Left hindlimb (tissue), 1 donor: ENCODE measurements at places on chromosomes 2 and 18.

GRCh38 chr2:47259829-47260228, 104.7 kb upstream of the STPG4 start:
- no peak for DNase-seq

DNA sequence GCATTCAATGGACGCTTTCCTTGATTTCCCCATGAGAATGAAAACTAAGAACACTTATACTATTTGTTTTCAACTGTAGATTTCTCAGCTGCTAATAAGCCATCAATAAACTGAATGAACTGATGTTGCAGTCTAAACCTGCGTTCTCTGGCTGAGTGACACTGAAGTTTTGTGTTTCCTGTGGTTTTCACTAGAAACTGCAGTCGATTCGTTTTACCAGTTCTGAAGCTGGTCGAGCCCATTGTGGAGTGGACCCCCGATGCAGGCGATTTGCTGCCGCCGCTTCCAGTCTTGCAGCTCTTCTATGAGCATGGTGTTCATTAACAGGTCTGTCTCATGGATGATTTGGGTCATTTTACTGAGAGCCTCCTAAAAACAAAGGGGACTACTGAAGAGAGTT, 50.6 kb upstream of the STAT1 start:
- no peak for DNase-seq

- DNase-seq: no peak
Measured at GRCh38 chr2:222523783-222524544, 99.6 kb downstream of the SGPP2 start.

DNA sequence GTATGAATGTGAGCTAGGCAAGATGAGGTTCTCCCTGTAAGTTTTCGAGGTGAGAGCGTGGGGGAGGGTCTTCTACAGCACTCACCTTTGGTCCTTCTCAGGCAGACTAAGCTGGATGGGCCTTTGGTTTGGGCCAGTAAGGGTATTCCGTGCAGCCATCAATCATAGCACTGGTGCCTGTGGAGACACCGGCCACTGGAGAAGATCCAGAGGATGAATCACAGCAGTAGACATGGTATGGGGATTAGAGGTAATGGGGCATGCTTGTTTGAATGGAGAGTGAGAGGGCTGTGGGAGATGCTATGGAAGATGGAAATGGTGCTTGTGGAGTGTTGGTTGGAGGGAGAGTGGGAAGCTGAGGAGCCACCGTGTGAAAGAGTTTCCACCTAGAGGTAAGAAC, 16.1 kb downstream of the MAPRE3 start:
- DNase-seq: no peak

GRCh38 chr2:55838653-55839052, 84.9 kb downstream of the EFEMP1 start:
- DNase-seq: no peak

DNA sequence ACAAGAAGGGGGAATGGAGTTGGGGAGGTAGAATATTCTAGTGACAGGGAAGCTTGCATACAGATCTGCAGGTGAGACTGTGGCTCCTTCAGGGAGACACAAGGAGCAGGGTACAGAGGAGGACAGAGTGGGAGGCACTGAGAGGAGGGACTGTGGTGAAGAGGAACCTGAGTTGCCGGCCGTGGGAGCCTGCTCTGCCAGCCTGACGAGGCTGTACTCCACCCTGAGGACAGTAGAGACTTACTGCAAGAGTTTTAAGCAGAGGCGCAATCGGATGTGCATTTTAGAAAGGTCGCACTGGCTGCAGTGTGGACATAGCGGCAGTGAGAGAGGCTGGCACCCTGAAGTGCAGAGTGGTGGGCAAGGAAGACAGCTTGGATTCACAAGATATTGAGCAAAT, 185.8 kb downstream of the GFPT1 start:
- no peak for DNase-seq

GRCh38 chr2:84897773-84898172, 7.7 kb upstream of the TMSB10 start:
- no peak for DNase-seq

GRCh38 chr2:172427990-172428831, 825 bp downstream of the ITGA6 start:
- peak; percentile 45 for DNase-seq

DNA sequence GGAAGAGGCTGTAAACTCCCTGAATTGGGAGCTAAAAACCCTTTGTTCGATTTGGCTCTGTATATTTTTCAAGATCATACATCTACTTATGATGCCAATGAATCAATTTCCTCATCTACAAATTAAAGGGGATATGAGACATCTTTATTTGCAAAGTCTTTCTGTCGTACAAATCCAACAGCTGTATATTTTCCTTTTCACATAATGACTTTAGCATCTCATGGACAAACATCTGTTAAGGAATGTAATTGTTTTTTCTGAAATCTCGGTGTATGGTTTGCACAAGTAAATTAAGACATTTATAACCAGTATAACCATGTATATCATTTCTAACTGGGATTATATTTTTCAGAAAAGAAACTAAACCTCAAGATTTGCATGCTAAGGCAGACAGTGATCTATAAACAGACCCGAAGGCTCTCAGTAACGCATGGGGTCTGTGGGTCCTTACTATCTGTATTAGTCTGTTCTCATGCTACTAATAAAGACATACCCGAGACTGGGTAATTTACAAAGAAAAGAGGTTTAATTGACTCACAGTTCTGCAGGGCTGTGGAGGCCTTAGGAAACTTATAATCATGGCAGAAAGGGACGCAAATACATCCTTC, 130.8 kb downstream of the SLC8A1 start:
- no peak for DNase-seq

- no peak for DNase-seq
Measured at GRCh38 chr18:72985686-72986085, 117.9 kb upstream of the NETO1 start.

DNA sequence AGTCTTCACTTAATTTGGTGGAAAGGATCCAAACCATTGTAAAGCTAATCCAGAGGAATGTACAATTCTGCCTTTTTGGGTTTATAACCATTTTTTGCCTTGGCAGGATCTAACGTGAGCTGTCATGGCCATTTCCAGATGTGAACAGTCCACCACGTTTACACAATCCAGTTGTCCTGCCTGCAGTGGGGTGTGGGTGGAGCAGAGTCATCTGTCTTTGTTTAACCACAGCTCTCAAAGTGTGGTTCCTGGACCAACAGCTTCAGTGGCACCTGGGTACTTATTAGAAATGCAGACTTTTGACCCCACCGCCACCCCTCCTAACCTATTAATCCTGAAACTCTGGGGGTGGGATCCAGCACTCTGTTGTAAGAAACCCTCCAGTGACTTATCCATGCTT, 35.9 kb downstream of the FHOD3 start:
- DNase-seq: no peak

DNA sequence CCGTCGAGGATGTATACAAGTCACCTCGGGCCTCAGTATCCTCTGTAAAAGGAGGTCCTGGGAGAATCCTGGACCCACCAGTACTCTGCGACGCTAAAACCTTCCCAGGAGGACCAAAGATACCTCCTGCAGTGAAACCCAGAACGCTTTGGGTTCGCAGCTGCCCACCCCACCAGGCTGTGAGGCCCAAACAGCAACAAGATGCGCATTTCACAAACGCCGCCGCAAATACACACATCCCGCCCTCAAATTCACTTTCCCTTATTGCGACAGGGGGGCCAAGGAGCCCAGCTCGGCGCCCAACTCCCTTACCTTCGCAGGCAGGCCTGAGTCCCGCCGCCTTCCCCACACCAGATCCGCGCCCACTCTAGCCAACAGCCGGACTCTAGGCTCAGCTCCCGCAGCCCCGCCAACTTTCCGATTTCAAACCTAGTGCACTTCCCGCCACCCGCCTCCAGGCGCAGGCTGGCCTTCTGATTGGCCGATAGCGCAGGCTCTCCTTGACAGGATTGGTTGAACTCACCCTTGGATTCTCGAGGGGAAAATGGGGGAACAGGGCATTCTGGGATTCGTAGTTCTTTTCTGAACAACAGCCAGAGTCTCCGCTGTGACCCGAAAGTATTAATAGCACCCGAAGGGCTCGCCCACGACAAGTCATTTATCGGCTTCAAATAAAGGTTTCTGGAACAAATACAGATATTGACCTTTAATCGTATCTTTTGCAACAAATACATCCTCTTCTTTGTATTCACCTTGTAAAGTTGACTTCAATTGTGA, at the start of gene SPC25:
TSS of gene SPC25 (minus strand) at position 425 of the 777 bp plus-strand sequence. CDS start 911 bp downstream, outside the sequence.
- peak; percentile 92 for DNase-seq

DNA sequence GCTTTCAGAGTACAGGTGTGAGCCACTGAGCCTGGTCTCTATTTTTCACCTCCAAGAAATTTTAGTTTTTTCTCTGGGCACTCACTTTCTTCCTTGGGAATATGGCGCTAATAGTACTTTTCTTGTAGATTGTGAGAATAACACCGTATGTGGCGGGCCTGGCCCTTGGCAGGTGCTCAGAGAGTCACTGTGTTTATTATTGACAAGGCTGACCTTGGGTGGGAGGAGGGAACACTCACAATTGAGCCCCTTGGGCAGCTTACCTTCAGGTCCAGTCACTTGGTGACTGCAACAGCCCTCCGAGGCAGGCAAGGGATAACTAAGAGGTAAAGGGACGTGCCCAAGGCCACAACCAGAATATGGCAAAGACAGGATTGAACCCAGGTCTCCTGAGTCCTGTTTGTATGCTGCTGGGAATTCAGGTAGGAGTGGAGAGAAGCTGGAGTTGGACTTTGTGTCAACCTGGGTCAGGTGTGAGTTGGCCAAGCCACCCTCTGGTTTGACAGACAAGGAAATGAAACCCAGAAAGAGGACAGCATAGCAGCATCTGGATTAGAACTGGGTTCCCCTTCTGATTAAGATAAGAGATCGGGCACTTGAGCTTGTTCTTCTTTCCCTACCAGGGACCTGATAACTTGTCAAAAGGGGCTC, 2.8 kb upstream of the STK25 start:
- DNase-seq: no peak

DNA sequence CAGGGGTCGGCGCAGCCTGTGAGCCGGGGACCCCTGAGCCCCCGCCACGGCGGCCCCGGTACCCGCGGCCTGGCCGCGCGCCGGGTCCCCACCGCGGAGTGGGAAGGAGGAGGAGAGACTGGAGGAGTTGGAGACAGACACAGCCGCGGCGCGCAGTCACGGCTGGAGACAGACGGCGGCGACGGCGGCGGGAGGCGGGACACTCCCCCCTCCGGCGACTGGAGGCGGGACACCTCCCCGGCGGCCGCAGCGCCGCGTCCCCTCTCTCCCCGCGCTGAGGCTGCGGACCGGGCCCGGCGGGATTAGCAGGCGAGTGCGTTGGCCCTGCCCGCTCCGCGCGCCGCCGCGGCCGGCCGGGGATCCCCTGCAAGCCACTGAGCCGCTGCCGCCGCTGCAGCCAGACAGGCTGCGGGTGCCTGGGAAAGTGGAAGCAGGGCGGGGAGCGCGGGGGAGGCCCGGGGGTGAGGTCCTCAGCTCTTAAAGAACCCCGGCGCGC, 1.0 kb upstream of the LDLRAD4 start:
- peak; percentile 81 for DNase-seq

GRCh38 chr2:85307527-85307897, 20.3 kb downstream of the TGOLN2 start:
- DNase-seq: no peak

- DNase-seq: no peak
Measured at GRCh38 chr2:212314680-212315079, 223.9 kb downstream of the ERBB4 start.

DNA sequence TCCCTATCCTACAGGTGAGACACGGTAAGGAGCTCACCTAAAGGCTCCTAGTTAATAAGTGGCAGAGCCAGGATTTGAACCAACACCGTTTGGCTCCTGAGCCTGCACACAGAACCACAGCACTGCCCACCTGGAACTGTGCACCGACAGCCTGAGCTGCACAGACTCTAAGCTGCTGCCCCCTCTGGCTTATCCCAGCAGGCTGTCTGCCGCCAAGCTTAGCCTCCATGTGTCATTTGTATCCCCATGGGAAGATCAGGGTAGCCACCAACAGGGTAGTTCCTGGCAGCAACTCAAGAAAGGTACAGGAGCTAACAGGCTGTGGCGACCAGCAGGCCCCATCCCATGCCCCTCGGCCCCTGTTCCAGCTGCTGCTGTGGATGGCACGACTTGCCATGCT, 135.7 kb downstream of the LRRC30 start:
- DNase-seq: no peak

DNA sequence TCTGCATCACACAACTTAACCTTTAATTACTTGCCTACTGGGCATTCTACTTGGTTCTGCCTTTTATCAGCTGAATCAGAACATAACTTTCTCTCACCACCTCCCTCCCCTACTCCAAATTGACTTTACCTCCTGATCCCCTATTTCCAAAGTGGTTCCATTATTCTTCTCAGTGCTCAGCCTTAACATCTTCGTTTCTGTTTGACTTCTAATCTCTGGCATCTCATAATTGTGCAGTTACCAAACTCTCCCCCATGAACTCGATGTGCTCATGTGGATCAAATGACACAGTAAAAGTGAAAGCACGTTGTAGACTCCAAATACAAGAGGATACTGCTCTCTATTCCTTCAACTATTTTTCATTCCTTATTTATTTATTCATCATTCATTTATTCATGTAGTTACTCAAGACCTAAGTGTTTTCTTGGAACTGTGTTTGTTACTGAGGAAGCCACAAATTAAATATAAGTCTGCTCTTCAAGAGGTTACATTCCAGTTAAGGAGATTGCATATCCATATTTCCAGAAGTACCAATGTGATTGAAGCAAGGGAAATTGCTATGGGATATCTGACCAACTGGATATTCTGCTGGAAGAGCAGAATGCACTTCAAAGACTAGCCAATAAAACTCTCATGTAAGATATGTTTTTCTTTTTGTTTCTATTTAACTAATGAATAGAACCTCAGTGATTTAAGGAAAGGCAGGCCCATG, 158.8 kb downstream of the TMEFF2 start:
- DNase-seq: no peak

DNA sequence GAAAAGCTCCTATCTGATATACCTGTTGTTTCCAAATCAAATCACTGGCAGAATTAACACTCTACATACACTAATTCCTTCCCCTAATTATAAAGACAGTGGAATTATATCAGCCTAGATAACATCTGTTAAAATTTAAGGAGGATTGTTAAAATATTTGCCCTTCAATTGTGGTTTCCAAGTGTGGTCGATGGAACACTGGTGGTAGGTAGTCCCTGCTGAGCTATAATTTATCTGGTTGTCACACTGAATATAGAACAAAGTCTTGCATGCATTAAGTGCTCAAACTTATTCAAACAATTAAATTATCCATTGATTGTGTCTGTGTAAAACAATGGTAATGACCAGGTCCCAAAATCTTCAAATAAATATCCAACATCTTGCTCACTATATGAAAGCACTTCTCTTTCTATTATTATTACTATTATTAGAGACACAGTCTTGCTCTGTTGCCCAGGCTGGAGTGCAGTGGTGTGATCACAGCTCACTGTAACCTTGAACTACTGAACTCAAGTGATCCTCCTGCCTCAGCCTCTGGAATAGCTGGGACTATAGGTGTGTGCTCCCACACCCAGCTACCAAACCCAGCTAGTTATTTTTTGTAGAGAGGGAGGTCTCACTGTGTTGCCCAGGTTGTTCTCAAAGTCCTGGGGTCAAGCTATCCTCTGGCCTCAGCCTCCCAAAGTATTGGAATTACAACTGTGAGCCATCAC, 12.0 kb downstream of the CDH2 start:
- no peak for DNase-seq

DNA sequence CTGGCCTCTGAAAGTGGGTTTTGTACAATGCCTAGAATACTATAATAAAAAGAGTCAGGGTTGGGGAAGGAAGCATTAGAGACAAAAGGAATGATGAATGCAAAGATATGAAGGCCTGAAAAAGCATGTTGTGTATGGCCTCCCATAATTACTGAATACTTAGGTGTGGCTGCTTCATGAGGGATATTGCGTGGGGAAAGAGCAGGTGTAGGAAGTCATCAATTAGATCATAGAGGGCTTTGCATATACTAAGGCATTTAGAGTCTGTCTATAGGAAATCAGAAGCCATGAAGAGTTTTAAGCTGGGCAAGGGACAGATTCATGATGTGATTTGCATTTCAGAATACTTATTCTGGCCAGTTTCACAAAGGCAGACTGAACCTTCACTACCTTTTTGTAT, 48.2 kb downstream of the NCOA1 start:
- DNase-seq: no peak
